NCI-H526 (cell line): ENCODE measurements at places on chromosomes 7 and 10.
A peak's percentile ranks its signal among the peaks of the same experiment; 100 is the strongest.

GRCh38 chr7:33654676-33655075 is 250.7 kb upstream of the BMPER start:
- no peak for DNase-seq

DNA sequence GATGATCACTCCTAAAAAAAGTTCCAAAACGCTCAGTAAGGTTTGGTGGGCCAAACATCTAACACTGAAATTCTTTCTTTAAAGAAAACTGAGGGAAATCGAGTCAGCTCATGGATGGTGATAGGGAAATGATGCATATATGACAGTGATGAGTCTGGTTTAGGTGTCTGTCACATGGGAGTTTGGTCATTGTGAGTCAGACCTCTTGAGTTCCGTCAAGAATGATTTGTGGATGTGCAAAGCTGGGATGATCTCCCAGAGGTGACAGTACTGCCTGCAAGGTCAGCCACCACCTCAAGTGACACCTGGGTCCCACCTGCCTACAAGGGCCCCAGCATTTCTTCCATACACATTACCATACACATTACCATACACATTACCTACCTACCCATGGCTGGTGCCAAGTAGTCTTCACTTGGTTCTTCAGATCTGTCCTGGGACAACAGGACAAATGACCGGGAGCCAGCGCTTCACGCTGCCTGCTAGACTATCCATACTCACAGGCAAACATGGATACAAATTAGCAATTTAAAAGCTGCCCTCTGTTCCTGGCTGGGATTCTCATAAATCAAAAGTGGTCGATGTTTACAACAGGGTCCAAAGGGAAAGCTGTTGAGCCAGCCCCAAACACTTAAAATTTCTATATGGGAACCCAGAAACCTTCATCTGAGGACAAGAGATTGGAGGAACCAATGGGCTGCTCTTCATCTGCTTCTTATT is 128.4 kb downstream of the ADAM12 start:
- DNase-seq: no peak

- no peak for DNase-seq
Observed at GRCh38 chr7:2149672-2150444, 82.9 kb downstream of the MAD1L1 start.

- no peak for DNase-seq
Observed at GRCh38 chr7:10128748-10129147, 844.9 kb upstream of the PHF14 start.

GRCh38 chr7:151905353-151905752 is 28.4 kb upstream of the PRKAG2 start:
- no peak for DNase-seq

DNA sequence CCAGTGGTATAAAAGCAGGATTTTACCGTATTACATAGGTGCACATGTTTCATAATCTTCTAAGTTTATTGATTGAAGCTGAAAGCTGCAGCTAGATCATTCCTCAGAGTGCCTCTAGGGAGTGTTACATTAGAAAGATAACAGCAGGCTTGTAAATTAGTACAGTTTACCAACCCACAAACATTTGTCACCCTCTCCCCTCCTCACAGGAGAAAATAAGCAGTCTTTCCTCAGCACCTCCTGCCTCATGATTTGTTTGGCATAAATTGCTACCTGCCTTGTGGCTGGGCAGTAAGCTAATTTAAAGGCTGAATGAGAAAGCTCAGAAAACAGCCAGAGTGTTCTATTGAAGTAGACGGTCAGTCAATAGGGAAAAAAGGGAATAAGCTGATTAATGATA is 74.2 kb downstream of the NXPH1 start:
- peak; percentile 49 for DNase-seq

DNA sequence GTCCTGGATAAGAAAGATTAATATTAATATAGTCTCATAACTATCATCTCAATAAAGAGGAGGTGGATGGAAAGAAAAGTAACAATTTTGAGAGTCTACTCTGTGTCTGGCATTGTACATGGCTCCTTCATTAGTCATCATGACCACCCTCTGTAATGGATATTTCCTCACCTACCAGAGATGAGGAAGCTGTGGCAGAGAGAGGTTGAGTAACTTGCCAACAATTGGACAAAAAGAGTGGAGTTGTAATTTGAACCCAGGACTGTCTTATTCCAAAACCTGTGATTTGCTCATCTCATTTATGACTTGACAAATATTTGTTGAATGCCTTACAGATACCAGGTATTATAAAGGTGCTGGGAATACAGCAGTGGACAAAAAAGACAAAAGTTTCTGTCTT is 2.1 kb upstream of the IDE start:
- DNase-seq: no peak

DNA sequence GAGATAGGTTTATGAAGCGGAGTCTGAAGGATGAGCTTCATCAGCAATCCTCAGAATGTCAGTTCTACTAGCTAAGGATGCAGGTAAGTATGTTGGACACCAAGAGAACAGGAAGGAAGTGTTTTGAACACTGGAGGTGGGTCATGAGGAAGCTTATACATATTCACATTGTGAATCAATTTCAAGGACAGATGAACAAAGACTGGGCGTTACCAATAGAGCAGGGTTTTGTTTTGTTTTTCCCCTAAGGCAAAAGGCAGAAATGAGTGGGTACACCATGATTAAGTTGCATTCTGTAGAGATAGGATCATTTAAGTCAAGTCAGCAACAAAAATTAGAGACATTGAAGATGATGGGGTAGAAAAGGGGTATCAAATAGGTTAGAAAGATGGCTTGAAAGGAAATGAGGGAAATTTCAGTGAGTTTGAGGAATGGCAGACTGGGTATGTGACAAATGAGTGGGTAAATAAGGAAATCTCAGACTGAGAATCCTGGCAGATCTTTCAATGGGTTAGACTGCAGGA is 51.7 kb downstream of the MEST start:
- no peak for DNase-seq

GRCh38 chr10:25261558-25261957 is 86.8 kb downstream of the GPR158 start:
- no peak for DNase-seq

DNA sequence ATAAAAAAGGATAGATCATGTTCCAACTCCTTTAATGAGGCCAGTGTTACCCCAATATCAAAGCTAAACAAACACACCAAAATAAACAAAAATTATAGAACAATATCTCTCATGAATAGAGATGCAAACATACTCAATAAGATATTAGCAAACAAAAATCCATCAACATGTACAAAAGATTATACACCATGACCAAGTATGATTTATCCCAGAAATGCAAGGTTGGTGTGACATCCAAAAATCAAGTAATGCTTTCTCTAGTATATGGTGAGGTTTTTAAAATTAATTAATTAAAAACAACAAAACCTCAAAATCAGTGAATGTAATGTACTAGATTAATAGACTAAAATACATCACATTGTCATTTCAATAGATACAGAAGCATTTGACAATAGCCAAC is 11.0 kb upstream of the MSMB start:
- no peak for DNase-seq

DNA sequence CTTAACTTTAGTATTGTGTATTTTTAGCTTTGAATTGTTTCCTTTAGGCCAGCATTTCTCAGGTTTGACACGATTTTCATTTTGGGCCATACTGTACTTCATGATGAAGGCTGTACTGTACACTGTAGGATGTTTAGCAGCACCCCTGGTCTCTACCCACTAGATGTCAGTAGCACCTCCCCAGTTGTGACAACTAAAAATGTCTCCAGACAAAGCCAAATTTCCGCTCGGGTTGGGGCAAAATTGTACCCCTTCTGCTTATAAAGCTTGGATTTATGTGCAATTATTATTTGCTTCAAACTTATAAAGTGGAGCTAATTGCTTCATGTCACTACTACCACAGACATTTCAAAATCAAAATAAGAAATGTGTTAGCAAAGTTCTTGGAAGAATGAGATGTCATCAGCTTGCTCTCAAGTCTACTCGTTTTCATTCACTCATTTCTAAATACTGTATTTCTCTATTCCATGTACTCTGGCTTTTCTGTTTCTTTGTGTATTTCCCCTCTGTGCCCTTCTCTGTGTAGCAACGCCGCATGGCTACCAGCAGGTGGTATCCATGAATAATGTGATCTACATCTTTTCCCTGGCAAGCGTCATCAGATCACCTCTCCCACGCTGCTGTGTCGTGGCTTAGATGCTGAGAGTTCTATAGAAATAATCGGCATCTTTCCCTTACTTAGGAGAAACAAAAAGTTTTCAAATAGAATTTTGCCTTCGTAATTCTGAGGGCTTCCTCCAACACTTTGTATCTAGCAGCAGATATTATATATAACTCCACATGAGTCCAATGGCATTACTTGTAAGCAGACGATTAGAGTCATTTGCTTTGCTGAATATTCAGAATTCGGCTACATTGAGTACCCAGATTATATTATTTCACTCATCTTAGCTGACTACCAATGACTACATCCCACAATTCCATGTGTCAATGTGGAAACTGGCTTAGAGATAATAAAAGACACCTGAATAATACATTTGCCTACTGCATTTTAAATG is 47.8 kb upstream of the CALCR start:
- peak; percentile 81 for DNase-seq

GRCh38 chr10:110174201-110174600 is 33.2 kb upstream of the MXI1 start:
- DNase-seq: no peak

DNA sequence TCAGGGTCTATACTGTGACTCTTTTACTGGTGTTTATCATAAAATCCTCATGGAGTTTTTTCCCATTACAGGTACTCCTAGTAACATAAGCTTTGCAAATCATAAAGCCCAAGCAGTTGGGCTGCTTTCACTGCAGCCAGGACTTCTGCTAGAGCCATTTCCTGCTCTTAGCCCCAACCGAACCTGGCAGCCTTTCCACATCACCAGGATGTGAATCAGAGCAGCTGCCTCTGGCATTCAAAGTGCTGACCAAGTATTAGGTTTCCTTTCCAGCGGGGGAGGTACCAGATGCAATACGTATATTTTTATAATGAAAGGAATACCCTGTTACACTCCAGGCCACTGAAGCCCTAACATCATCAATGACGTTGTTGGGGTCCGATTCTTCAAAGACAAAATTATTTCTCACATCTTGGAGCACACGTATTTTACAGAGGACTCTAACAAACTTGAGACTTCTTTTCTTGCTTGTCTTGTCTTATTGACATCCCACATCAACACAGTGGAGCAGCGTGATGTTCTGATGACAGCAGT is 3.6 kb upstream of the HTR5A start:
- DNase-seq: peak; percentile 12

- DNase-seq: no peak
Observed at GRCh38 chr7:17976952-17977351, 36.7 kb upstream of the SNX13 start.

DNA sequence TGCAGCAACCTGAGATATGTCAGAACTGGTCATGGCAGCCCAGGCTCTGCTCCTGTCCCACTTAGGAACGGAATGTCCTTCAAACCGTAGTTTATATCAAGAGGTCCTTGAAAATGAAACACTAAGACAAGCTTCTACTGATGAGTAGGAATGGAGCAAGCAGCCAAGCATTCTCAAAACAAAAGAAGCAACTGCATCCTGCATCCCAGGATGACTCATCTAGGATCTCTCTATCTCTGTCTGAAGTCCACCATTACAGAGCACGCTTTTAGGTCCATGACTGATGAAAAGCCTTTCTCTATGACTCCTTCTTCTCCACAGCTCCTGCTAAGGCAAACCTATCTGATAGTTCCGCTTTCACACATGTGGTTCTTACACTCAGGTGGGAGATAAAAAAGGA is 16.3 kb downstream of the MBL2 start:
- no peak for DNase-seq
